Central memory CD4-positive, alpha-beta T cell (primary cell): ENCODE measurements at places on chromosomes 16 and 17.

DNA sequence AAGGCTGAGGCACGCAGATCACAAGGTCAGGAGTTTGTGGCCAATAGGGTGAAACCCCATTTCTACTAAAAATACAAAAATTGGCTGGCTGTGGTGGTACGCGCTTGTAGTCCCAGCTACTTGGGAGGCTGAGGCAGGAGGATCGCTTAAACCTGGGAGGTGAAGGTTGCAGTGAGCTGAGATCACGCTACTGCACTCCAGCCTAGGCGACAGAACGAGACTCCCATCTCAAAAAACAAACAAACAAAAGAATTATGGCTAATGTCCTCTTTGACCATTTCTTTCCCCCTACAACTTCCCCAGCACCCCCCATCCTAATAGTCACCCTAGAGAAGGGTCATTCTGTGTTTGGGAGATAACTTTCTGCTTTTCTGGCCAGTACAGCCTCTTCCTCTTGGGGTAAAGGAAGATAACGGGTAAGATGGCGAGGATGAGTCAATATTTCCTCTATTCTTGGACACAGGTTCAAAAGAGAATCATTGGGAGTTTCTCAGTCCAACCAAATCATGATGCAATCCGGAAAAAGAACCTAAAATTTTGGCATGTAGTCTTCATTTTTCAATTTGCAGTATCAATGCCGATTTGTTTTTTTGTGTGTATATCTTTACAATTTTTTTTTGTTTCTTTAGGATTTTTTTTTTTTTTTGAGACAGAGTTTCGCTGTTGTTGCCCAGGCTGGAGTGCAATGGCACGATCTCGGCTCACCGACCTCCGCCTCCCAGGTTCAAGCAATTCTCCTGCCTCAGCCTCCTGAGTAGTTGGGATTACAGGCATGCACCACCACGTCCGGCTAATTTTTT, 107.6 kb upstream of the MED13 start:
- no peak for DNase-seq

GRCh38 chr17:20236578-20237227, 227.5 kb downstream of the SPECC1 start:
- DNase-seq = no peak

- peak; percentile 72 for DNase-seq
These were observed 674 bp downstream of the C17orf75 start for GRCh38 chr17:32341141-32341856.

DNA sequence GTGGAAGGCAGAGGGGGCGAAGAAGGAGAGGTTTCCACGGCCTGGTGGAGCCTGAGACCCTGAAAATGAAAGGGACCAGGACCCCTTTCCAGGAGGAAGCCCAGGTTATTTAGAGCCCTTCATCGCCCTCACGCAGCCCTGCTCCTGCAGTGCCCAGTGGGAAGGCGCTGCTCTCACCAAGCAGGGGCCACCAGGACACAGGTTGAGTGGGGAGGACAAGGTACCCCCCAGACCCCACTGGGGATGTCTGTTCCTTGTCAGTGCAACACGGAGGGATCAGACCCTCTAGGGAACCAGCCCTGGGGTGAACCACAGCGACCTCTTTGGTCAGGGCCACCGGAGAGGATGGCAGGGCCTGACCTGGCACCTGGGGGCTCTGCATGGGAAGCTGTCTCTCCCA, 163.9 kb downstream of the C16orf95 start:
- DNase-seq = no peak

GRCh38 chr16:4266372-4266771, 6.5 kb downstream of the TFAP4 start:
- no peak for DNase-seq

DNA sequence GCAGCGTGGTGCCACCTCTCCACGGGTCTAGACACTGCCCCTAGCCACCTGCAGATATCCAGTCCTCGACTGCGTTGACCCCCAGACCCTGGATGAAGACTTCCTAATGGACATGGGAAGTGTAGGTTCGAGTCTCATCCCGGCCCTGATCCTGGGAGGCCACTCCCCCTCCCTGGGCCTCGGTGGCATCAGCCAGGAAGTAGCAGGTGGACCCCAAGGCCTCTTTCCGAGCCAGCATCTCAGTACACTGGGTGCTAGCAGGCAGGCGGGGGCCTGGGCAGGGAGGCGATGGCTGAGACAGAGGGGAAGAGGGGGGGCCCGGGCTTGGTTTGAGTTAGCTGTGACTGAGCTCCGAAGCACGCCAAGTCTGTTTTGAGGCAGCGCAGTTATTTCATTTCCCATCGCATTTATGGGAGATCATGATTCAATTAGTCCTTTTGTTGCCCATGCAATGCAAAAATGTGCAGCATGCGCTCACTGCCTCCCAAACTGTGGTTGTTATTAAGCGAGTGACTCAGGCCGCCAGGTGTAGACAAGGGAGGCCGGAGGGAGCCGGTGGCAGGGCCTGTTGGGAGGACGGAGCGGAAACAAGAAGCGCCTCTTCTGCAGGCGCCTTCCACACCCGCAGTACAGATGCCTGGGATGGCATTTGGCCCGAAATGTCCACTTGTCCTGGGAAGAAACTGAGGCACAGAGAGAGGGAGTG, 25.3 kb upstream of the ZNF469 start:
- DNase-seq = no peak

DNA sequence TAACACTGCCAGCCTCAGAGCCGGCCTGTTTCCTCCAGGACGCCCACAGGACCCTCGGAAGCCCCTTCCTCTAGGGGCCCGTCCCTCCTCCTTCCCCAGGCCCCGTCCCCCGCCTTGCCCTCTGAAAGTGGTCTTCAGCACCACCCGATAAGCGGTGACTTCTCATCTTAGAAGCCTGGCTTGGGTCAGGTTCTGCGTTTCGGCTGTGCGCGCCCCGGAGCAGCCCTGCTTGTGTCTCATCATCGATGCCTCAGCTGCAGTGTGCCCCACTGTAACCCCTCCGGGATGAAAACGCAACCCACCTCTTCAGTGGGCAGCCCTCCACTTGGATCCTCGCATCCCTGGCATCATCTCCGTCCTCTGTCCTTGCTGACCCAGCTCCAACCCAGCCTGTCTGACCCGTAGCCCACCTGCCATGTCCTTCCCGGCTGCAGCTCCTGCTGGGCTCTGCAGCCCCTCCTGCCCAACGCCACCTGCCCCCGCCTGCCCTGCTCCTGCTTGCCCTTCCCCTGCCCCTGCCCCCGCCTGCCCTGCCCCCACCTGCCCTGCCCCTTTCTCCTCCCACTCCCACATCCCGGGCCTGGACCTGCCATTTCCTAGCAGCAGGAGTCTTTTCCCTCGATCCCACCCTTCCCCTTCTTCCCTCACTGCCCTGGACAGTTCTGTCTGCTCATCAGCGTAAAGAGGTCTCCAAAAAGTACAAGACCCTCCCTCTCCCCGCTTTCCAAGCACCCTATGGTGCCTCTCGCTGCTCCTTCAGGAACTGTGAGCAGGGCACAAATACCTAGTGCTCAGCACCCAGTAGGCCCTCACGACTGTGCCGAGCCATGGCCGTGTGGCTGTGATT, 112.5 kb upstream of the CHMP6 start:
- no peak for DNase-seq

- no peak for DNase-seq
These were observed 64.3 kb upstream of the RBL2 start for GRCh38 chr16:53369921-53370320.

DNA sequence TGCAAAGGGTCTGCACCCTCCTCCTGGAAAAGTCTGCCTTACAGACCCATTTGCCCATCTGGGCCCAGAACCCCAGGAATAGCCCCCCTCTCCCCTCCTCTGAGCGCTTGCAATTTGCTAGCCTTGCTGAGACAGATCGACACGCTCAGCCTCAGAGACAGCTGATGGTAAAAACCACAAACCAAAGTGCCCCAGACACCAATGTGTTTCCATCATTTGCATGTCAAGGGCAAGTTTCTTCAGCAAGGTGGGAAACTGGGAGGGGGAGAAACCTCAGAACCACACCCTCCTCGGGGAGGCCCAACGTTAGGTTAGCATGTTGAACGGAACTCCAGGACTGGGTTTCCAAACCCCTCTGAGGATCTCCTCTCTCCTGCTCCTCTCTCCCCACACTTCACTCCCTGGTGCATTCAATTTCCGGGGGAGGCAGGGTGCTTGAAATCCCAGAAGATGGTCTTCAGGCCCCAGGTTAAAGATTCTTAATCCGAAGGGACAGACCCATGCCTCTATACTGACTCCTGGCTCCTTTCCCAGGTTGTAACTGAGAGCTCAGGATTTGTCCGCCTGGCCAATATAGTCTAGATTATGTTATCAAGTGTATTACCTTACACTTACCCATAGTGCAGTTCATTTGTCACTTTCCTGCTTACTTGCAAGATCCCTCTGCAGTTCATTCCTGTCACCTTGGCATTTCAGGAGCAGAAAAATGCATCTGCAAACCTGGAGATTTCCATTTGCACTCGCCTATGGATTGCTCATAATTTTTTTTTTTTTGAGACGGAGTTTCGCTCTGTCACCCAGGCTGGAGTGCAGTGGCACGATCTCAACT, 1.3 kb upstream of the CUEDC1 start:
- DNase-seq = peak; percentile 49

GRCh38 chr16:12637002-12637401, 166.7 kb downstream of the CPPED1 start:
- DNase-seq = no peak

- DNase-seq = no peak
These were observed 22.8 kb downstream of the ABCC1 start for GRCh38 chr16:15972046-15972868.

DNA sequence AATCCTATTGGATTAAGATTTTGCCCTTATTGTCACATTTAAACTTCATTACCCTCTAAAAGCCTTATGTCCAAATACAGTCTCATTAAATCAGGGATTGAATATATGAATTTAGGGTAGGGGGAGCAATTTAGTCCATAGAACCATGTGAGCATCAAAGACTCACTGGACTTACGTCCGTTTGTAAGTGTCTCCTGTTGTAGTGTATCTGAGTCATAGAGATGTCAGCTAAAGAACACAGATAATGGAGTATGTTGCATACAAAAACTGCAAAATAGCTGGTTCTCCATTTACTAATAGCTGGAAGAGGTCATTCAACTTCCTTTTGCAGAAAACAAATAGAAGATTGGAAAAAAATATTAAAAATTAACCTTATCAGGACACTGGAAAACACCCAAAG, 599.1 kb upstream of the SOX9 start:
- no peak for DNase-seq

DNA sequence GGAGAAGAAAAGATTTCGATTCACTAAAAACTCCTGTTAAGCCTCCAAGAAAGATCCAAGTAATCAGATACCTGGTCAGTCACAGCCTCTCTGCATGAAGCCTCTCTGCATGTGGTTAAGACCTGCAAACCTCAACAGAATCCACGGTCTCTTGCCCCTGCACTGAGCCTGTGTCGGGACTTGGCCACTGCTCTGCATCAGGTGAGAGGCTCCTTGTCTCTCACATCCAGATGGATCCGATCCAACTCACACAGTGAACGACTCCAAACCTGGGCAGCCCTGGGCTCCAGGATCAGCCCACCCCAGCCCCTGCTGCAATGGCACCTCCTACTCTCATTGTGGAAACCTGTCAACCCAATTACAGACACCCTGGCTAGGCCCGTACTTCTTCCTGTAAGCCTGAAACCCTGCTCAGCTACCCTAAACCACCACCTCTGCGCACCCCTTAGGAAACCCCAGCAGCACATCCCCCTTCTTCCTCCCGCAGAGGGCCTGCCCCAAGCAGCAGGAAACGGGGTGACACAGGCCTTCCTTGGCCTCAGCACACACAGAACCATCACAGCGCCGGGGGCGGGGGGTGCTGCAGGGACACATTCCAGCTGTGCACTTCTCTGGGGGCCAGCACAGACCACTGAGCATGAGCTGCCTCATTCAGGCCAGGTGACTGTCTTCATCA, 129.5 kb downstream of the ANKRD11 start:
- peak; percentile 85 for DNase-seq

GRCh38 chr17:37106049-37106448, 157.3 kb downstream of the AATF start:
- no peak for DNase-seq

DNA sequence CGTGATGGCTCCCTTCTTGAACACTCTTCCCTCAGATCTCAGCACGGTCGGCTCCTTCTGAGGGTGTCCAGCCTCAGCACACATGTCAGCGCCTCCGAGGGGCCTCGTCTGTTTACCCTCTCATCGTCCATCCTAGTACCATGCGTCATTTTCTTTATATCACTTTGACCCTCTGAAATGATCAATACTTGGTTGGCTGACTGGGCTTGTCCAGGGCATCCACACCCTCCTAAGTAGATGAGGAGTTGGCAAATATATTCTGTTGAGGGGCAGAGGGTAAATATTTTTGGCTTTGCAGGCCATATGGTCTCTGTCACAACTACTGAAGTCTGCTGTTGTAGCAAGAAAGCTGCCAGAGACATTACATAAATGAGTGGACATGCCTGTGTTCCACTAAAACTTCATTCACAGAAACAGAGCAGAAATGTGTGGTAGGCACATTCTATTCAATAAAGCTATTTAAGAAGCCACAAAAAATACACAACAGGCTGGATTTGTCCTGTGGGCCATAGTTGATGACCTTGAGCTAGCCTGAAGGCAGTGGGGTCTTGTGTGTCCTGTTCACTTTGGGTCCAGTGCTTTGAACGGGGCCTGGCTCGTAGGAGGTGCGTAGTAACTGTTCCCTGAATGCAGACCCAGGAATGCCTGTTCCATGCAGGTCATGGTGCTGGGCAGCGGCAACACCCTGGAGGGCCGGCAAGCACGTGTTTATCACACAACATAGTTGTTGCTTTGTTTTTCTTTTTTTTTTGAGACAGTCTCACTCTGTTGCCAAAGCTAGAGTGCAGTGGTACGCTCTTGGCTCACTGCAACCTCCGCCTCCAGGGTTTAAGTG, 185.8 kb downstream of the SNX29 start:
- no peak for DNase-seq

GRCh38 chr16:30458561-30459394, 13.1 kb upstream of the SEPHS2 start:
- peak; percentile 76 for DNase-seq

DNA sequence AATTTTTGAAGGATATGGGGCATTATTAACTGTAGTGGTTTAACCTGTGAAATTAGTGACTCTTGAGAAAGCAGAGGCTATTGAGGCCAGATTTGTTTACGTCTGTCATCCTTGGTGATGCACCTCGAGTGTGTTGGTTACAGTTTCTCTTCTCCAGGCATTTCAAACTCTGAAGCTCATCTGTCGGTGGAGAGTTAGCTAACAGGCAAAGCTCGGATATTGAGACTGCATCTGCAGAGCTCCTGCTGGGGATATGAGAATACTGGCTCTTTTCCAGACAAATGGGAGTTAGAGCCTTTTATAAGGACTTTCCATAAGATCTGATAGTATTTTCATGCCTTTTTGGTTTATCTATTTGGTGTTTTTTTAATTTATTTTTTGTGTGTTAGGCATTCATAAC, 6.7 kb downstream of the CLEC16A start:
- no peak for DNase-seq
